ENCODE measurements at places on chromosomes 1 and 21.

GRCh38 chr1:24070821-24071393 lies 41.0 kb downstream of the MYOM3 start:
- H3K27ac ChIP-seq, result no peak overlapping the region
- peaks cover 7% of the 10 kb centered on the region for H3K4me1 ChIP-seq
- peaks cover 25% of the 10 kb centered on the region for H3K27me3 ChIP-seq

DNA sequence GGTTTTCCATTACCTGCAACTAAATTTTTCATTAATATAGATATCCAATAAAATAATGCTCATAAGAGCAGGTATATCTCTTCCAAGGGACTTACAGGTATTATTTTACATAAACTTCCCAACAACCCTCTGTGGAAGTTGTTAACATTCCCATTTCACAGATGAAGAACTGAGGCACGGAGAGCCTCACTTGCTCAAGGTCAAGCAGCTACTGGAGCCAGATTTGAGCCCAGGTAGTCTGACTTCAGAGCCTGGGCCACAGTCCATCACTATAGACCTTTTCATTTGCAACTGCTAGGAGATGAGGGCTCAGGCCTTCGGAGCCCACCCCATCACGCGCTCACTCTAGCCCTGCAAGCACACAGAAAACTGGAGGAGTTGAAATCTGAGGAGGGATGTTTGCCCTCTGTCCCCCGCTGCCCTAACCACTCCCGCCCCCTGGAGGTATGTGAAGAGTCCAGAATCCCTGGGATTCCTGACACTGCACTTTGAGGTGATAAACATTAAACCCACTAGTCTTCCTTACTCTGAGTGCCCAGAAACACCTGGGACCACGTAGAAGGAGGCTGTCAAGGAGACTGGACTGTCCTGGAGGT lies 11.7 kb upstream of the ALPL start:
- H3K36me3 ChIP-seq, result no peaks in the 10 kb centered on the region
- no peak overlapping the region for H3K27ac ChIP-seq
- no peaks in the 10 kb centered on the region for H3K27me3 ChIP-seq
- DNase-seq, result no peak
- no peaks in the 10 kb centered on the region for H3K4me1 ChIP-seq

DNA sequence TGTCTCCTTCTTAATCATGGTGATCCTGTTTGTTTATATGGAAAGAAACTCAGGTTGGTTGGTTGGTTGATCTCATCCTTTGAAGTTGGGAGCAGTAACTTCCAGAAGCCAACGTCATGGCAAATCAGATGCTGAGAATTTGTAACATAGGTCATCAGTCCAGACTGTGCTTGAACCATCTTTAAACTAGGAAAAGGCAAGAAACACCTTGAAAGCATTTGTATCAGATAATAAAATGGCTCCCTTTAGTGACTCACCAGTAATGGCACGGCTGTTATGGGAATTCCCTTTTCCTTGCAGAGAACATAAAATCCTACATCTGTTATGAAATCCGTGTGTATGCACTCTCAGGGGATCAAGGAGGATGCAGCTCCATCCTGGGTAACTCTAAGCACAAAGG lies 58.1 kb downstream of the SERBP1 start:
- DNase-seq, result no peak
- no peak overlapping the region for H3K4me3 ChIP-seq
- no peaks in the 10 kb centered on the region for H3K36me3 ChIP-seq
- no peaks in the 10 kb centered on the region for H3K27me3 ChIP-seq
- H3K4me1 ChIP-seq, result no peaks in the 10 kb centered on the region

DNA sequence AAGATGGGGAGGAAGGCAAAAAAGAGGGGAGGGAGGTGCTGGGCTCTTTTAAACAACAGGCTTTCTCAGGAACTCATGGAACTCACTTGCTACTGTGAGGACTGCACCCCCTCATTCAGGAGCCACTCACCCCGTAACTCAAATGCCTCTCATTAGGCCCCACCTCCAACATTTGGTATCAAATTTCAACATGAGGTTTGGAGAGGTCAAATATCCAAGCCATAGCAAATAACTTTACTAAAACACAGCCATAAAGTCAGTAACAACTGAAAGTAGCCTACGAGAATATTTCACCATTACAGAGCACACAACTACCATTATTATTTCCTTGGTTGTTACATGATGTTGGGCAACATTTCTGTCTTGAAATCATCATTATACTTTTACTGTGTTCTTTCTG lies 13.1 kb upstream of the DMRTB1 start:
- H3K27ac ChIP-seq, result no peak overlapping the region
- H3K27me3 ChIP-seq, result no peaks in the 10 kb centered on the region
- no peaks in the 10 kb centered on the region for H3K36me3 ChIP-seq

DNA sequence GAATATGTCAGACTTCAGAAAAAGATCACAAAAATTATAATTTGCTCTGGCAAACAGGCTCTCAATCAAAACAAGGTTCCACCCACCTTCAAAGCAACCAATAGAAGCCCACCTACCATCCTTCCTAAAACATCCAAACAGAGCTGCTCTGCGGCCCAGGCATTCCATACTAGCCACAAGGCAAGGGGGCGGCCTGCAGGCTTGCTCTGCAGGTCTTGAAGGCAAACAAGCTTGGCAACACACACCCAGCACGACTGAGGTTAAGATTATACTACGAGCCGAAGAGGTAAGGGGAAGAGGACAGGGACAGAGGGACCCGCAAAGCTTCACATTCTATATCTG lies 207.3 kb downstream of the SLC45A1 start:
- no peaks in the 10 kb centered on the region for H3K27me3 ChIP-seq
- H3K4me1 ChIP-seq, result peaks cover 37% of the 10 kb centered on the region
- no peak for DNase-seq
- H3K4me3 ChIP-seq, result peak overlapping the region; percentile 33
- H3K36me3 ChIP-seq, result no peaks in the 10 kb centered on the region

DNA sequence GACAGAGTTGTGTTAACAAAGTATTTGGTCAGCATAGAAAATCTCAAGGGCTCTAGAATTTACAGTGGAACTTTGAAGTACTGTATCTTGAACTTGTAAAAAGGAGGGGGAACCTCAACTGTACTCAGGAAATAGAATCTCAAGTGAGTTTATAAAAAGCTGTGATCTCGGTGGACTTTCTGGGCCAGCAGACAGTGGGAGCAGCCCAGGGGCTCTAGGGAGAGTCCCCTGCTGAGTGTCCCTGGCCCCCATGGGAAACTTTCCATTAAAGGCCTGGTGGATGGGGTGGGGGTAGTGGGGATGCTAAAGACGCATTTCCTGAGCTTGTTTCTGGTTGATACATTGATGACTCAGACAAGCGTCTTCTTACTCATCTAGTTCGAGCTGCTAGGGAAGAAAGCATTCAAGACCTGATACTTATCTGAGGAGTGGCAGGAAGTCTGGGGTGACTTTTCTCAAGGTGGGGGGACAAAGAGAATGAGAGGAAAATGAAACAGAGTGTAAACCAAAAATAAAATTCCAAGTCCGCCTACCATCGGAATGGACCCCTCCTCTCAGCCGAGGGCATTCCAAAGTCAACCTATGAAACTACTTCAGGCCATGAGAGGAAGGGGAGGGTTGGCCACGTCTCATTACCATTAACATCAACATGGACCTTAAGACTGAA lies 65.5 kb downstream of the NID1 start:
- no peaks in the 10 kb centered on the region for H3K27me3 ChIP-seq
- peaks cover 9% of the 10 kb centered on the region for H3K36me3 ChIP-seq
- peaks cover 20% of the 10 kb centered on the region for H3K4me1 ChIP-seq
- DNase-seq, result no peak

GRCh38 chr1:6638226-6638625 lies 13.6 kb downstream of the THAP3 start:
- peaks cover 67% of the 10 kb centered on the region for H3K36me3 ChIP-seq
- DNase-seq, result no peak
- H3K27me3 ChIP-seq, result no peaks in the 10 kb centered on the region
- no peaks in the 10 kb centered on the region for H3K4me1 ChIP-seq
- peak overlapping the region; percentile 41 for H3K27ac ChIP-seq

DNA sequence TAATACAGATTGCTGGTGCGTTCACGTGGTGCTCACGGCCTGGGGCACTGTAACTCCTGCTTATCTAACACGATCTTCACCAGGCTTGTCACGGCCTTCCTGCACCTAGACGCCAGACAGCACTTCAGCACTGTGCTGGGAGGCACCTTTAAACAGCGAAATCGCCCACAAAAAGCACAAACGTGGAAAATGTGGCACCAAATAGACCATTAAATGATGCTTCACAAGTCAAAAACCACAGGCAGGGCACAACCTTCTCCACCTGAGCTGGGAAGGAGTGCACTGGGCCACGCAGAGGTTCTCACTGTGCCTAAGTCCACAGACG lies 20.0 kb downstream of the IBA57 start:
- H3K4me3 ChIP-seq, result no peak overlapping the region
- H3K36me3 ChIP-seq, result no peaks in the 10 kb centered on the region
- DNase-seq, result peak; percentile 68
- H3K4me1 ChIP-seq, result peaks cover 7% of the 10 kb centered on the region
- H3K27me3 ChIP-seq, result no peaks in the 10 kb centered on the region

DNA sequence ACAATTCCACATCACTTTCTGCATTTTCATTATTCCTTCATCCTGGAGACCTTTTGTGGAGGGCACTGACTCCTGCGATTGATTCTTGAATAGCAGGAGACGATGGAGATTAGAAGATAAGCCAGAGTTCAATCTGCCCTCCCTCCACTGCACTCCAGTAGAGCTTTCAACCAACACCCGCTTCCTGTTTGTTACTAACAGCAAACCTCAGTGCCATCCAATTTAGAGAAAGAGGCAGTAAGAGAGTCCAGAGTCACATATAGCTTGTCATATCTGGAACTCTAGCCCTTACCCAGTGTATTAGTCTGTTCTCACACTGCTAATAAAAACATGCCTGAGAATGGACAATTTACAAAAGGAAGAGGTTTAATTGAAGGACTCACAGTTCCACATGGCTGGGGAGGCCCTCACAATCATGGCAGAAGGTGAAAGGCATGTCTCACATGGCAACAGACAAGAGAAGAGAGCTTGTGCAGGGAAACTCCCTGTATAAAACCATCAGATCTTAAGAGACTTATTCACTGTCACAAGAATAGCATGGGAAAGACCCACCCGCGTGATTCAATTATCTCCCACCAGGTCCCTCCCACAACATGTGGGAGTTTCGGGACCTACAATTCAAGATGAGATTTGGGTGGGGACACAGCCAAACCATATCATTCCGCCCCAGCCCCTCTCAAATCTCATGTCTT lies 55.9 kb downstream of the PCBP3 start:
- H3K27me3 ChIP-seq, result no peaks in the 10 kb centered on the region
- no peaks in the 10 kb centered on the region for H3K36me3 ChIP-seq
- no peaks in the 10 kb centered on the region for H3K4me1 ChIP-seq
- DNase-seq, result no peak

GRCh38 chr1:5660141-5660935 lies 331.9 kb downstream of the NPHP4 start:
- no peak overlapping the region for H3K27ac ChIP-seq
- no peak for DNase-seq
- H3K4me1 ChIP-seq, result no peaks in the 10 kb centered on the region
- H3K4me3 ChIP-seq, result no peak overlapping the region

GRCh38 chr21:32332463-32332951 lies 33.9 kb downstream of the MRAP start:
- H3K4me3 ChIP-seq, result no peak overlapping the region
- no peak for DNase-seq
- H3K36me3 ChIP-seq, result peaks cover 94% of the 10 kb centered on the region
- no peak overlapping the region for H3K27ac ChIP-seq
